ENCODE measurements at places on chromosomes 5 and 9.

DNA sequence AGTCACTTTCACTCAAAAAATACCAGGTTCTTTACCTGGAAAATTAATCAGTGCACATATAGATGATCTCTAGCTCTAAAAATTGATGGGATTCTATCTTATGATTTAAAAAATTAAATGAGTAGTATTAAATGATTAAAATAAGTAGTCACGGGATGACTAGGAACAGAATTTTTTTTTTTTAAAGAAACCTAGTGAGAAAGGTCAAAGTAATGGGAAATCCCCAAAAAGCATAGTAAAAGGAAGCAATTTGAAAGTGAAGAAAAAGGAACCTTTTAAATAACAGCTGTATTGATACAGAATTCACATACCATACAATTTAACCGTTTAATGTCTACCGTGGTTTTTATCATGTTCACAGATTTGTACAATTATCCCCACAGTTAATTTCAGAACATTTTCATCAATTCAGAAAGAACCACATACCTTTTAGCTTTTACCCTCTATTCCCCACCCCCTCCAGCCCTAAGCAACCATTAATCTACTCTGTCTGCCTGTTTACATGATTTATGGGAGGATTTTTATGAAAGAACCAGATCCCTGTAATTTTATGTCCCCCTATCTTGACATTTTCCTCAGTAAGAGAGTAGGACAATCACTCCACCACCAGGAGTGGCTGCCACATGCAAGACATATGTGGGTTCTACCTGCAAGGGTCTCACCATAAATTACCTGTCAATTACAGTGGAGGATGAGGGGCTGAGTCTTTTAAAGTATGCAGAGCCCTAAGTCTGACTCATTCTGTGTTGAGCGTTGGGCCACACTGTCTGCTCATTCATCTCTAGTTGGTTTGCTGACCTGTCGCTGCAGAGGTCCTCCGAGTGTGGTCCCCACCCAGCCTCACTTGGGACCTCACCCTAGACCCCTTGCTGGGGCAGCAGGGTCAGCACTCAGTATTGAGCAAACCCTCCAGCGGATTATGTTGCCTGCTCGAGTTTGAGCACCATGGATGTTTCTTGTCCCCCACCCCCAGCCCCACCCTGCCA lies 16.0 kb downstream of the ANKRD33B start:
- no peak for DNase-seq

- no peak for DNase-seq
These were observed 98.4 kb downstream of the C9orf152 start for GRCh38 chr9:110109333-110110092.

GRCh38 chr5:42507451-42508097 lies 84.3 kb downstream of the GHR start:
- DNase-seq, result no peak

DNA sequence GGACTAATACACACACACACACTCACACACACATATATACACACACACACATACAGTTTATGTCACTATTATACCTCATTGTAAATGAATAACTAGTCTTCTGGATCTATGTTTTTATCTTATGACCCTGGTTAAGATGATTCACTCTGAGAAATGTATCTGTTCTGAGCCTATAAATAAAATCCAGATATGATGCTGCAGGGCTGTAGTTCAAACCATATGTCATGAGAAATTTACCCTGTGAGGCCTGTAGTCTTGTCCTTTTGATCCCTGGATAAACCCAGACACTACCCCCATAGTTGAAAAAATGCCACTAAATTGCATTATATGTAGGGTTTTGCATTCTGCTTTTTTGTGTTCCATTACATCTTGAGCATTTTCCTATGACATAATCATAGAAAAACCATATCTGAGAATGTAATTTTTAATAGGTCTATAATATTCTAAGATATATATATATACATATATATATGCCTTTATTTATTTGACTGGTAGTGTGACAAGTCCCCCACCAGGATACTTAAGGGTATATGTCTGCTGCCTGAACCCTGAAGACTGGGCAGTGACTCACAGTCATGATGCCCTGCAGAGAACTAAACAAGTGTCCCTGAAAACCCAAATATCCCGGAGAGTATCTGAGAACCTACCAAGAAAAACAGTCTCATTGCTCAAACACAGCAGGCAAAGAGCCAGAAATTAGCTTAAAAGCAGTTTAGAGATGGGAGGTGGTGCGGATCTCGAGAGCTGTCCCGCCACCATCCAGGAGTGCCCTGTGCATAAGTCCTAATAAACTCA lies 18.4 kb upstream of the ALDOB start:
- no peak for DNase-seq

DNA sequence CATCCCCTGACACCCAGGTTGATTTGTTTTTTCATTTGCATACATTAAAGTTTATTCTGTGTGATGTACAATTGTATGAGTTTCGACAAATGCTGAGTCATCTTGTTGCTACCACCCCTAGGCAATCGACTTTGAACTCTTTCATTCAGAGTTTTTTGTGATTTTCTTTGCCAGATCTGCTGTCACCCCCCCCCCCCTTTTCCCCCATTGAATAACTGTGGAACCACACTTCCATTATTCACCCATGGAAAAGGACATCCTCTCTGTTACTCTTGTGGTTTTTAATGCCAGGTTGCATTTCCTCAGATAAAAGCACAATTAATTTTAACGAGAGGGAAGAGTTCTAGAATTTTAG lies 13.7 kb upstream of the FAM120AOS start:
- DNase-seq, result no peak

DNA sequence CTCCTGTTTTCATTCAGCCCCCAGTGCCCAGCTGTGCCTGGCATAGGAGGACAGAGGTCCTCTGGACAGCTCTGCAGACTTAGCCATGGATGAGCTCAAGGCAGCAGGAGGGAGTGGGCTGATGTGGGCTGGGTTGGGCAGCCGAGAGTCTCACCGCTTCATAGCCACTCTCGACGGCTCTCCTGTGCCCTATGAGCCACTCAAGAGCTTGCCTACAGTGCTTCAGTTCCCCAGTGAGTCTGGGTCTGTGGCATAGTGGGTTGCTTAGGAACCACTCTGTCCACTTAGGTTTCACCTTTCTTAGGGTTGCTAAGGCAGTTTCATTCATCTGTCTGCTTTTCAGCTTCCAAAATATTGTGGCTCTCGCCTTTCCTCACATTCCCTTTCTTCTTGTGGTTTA lies 296.8 kb downstream of the ICE1 start:
- DNase-seq, result no peak

DNA sequence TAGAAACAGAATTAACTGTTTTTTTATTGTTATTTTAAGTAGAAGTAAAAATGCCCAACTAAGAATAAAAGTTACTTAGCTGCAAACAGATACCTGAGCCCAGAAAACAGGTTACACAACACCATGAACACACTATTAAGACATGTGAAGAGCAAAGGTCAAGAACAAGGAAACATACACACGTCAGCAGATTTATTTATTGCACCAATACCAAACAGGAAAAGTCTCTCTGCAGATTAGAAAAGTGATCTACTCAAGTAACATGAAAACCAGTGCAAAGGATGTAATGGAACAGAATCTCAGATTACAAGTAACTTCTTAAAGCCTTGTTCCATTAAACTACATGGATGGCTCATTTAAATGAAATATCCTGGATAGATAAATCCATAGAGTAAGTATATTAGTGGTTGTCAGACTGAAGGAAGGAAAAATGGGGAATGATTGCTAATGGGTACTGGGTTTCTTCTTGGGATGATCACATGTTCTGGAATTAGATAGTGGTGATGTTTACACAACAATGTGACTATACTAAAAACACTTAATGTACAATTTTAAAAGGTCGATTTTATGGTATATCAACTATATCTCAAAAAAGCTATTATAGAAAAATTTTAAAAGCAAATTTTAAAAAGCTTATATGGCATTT lies 6.1 kb downstream of the SAR1B start:
- DNase-seq, result no peak

- no peak for DNase-seq
These were observed 1630.1 kb upstream of the C9orf72 start for GRCh38 chr9:29203244-29203930.

DNA sequence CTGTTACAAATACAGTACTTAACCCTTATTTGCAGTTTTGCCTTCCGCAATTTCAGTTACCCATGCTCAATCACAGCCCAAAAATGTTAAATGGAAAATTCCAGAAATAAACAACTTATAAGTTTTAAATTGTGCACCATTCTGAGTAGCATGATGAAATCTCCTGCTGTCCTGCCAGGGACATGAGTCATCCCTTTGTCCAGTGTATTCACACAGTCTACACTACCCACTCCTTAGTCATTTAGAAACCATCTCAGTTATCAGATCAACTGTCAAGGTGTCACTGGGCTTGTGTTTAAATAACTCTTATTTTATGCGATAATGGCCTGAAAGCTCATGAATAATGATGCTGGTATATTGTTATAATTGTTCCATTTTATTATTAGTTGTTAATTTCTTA lies 95.8 kb downstream of the PLCXD3 start:
- DNase-seq, result no peak

GRCh38 chr5:35816881-35817521 lies 39.7 kb upstream of the IL7R start:
- no peak for DNase-seq

- no peak for DNase-seq
These were observed 18.5 kb downstream of the TMEM245 start for GRCh38 chr9:109101202-109101595.

- DNase-seq, result no peak
These were observed 114.6 kb upstream of the CD180 start for GRCh38 chr5:67311208-67311607.

- DNase-seq, result no peak
These were observed 16.1 kb downstream of the LIFR start for GRCh38 chr5:38540314-38540713.

GRCh38 chr5:14665101-14665822 lies 744 bp downstream of the OTULIN start:
- DNase-seq, result peak; percentile 35

DNA sequence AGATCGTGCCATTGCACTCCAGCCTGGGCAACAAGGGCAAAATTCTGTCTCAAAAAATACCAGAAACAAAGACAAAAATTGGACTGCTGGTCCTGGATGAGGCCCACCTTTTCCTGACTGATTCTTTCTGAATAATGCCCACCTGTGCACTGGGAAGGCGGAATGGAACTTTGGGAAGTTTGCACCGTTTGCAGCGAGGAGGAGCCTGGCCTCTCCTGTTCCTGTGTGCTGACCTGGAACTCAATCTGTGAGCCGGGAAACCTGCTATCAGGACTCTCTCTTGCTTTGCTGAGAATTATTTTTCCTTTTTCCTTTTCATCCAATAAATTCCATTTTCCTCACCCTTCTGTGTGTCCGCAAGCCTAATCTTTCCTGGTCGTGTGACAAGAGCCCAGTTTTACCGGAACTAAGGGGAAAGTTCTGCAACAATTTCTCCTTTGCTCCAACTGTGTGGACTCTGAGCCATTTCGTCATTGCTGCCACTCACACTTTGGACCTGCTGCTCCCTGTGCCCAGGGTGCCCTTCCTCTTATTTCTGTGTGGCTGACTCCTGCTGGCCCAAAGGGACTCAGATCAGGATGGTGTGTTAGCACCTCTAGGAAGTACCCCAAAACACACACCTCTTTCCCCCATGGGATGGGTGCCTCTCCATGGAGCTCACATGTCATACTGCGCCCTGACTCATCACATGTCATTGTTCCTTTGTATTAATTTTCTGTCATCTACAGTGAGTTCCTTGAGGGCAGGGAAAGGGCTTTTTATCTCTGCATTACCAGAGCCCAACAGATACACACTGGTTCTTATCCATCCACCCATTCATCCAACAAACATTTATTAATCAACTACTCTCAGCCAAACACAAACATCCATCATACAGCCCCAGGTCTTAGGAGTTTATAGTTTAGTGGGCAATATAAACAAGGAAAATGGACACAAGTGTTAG lies 4.7 kb upstream of the GLRX start:
- no peak for DNase-seq

DNA sequence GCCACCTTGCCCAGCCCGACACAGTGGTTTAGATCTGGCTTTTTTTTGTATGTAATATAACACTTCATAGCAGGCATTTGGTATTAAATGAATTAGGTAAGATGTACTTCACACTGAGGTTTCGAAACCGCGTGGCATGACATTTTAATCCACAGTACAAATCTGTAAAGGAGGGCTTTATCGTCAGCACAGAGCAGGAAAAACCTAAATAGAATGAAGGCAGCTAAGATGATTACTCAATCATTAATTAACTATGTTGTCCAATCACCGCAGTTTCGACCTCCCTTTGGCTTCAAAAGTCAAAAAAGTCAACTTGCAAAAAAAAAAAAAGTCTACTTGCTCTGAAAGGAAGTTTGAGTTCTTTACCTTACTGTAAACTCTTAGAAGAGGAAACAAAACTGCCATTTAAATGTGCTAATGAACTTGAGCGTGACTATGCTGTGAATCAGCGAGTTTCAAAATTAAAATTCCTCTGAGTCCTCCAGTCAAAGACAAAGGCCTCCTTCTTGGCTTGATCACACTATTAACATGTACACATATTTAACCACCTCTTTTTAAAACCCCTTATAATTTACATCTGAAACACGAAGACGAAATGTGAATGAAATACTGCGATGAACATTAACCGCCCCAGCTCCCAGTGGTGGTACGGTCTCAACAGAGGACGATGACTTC lies 698 bp upstream of the SEC24A start:
- peak; percentile 73 for DNase-seq

GRCh38 chr5:171865471-171865870 lies 79.9 kb downstream of the SMIM23 start:
- DNase-seq, result no peak

- no peak for DNase-seq
These were observed 10.5 kb upstream of the ETF1 start for GRCh38 chr5:138553437-138554095.

GRCh38 chr9:133545494-133546286 lies 11.2 kb downstream of the ADAMTSL2 start:
- no peak for DNase-seq

- no peak for DNase-seq
These were observed 478.1 kb upstream of the WWC1 start for GRCh38 chr5:167813389-167813788.

DNA sequence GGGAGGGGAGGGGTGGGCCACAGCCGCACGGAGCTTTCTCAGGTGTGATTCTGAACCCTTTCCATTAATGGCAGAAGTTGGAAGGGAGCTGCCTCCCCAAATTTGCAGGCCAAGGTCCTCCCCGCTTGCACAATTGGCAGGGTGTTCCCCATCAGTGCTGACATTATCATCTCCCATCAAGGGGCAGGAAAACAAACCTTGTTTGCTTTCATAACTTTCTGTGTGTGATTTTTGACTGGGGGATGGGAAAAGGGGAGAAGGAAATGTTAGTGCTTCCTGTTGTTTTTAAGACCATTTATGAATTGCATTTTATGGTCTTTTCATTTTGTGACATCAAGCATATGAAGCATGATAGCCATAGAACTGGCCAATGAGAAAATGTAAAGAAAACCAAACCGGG lies 242.2 kb downstream of the GOLPH3 start:
- DNase-seq, result no peak

- DNase-seq, result no peak
These were observed 148.8 kb downstream of the MTX3 start for GRCh38 chr5:79842006-79842881.

All from activated CD8-positive, alpha-beta T cell treated with anti-CD3 and anti-CD28 coated beads for 36 hours (primary cell).